ENCODE measurements at places on chromosomes 12 and 14.

DNA sequence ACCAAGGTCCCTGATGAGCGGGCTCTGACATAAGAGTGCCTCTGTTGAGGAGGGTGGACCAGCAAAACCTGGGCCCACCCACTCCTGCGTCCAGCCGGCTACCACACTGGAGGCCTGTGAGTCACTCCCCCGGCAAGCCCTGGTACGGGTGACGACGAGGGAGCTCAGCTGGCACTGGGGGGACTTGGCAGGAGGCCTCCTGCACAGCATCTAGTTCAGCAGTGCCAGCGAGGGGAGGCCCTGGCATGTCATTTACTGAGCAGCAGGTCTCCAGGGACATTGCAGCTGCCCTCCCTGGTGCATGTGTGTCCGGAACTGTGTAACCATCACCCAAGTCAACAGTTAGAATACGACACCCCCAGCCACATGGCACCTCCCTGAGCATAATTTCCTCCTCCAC is 24.4 kb downstream of the CD9 start:
- no peak for DNase-seq

GRCh38 chr14:103698380-103699260 is 16.6 kb downstream of the XRCC3 start:
- DNase-seq: no peak

- DNase-seq: no peak
Measured at GRCh38 chr14:80491131-80491530, 279.8 kb upstream of the DIO2 start.

DNA sequence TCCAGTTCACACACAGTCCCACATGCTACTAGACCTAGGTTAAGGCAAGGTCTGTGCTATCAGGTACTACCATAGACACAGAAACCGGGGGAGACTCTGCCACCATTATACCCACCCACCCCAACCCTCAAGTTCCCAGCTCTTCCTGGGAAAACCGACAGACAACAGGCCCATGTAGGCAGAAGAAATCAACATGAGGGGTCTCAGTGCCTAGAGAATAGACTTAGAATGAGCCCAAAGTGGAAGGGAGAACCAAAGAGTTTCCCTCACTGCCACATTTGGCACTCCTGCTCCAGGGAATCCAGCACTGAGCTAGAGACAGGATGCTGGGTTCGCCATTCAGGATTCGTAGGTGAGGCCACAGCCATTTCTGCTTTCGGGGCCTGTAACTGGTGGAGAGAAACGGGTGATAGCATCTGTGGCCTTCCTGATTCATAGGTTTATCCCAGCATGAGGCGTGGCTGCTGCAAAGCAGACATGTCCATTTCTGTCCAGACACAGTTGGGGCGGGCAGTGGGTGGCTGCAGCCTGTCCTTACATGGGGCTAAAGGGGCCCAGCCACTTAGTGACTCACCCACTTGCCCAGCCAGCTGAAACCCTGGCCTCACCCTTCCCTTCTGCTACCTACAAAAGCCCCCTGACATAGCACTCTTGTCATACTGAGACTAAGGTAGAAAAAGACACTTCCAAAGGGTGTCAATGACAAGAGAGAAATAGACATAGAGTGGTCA is 69.4 kb downstream of the IRF2BPL start:
- DNase-seq: no peak

DNA sequence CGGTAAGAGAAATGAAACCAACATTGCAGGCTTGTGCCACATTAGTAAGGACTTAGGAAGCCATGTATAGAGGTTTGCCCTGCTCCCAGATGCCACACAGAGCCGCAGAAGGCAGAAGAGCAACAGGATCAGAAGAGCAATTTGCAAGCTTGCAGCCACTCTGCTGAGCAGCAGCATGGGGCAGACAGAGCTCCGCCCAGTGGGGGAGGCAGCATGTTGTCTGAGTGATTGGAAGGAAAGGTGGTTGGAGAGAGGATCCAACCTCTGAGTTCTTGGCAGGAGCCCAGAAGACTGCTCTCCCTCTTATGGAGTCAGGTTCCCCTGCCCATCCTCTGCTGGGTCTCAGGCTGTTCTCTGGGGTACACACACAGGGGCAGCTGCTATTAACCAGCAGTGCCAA is 2.3 kb upstream of the KRT6A start:
- DNase-seq: no peak

- DNase-seq: no peak
Measured at GRCh38 chr14:52827426-52827825, 36.0 kb upstream of the GNPNAT1 start.

GRCh38 chr12:6555018-6555691 is 687 bp downstream of the IFFO1 start:
- no peak for DNase-seq

DNA sequence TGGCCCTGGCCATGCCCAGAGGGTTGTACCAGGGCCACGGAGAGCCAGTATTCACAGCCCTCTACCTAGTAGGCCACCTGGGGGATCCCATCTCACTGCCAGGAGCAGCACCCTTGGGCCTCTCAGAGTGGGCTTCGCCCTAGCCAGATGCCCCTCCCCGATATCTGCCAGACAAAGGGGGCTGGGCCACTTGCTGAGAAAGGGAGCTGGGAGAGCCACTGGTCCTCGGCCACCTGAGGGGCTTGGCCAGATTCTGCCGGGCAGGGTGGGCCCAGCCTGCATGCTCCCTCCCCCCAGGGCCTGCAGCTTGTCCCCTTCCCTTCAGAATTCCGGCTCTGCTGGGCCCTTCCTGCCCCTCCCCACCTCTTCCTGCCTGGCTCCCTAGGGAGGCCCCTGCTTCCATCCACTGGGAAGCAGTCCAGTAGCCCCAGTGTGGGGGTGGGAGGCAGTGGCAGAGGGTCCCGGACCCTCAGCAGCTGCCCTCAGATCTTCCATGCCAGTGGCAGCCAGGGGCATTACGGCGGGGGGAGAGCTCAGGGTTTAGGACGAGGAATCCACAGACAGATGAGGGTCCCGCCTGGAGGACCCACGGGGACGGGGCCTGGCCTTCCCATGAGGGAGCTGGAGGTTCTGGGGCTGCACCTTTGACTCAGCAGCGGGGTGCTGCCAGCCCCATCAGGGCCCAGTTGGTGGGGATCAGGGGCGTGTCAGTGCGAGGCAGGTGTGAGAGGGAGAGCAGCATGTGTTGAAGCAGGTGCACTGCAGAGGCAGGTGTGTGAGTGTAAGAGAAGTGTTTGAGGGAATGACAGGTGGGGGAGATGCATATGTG is 2.4 kb downstream of the CRIP2 start:
- no peak for DNase-seq

DNA sequence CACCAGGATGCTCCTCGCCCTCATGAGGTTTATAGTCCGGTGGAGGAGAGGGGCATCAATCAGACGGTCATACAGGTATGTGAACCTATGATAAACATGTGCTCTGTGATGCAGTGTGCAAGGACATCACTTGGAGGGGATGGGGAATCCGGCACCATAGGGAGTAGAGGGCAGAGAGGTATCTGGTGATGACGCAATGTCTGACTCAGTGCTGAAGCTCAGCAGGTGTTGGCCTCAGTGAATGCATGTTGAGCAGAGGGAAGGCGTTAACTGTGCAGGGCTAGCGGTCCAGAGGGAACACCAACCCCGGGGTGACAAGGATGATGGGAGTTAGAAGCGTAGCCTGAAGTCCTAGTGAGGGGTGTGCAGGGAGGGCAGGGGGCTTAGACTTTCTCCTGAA is 200.9 kb downstream of the TMEM132C start:
- DNase-seq: no peak

- DNase-seq: no peak
Measured at GRCh38 chr12:40034156-40034555, 71.7 kb downstream of the SLC2A13 start.

GRCh38 chr12:62484233-62484632 is 17.6 kb downstream of the MON2 start:
- no peak for DNase-seq

DNA sequence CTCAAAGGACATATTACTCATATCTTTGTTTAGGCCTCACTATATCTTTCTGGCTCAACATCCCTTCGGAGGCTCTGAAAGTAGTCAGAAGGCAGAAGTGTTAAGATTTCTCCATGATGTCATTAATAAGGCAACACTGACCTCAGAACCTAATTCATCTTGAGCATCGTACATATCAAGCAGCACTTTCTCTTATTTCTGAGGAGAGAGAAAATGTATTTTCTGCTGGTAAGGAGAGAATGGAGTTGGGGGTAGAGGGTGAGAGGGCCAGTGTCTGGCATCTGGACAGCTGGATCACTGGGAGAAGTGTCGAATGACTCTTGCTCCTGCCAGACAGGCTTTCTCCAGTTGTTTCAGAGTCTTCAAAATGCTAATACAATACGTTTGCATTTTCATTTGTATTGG is 213.2 kb upstream of the PRICKLE1 start:
- DNase-seq: no peak

DNA sequence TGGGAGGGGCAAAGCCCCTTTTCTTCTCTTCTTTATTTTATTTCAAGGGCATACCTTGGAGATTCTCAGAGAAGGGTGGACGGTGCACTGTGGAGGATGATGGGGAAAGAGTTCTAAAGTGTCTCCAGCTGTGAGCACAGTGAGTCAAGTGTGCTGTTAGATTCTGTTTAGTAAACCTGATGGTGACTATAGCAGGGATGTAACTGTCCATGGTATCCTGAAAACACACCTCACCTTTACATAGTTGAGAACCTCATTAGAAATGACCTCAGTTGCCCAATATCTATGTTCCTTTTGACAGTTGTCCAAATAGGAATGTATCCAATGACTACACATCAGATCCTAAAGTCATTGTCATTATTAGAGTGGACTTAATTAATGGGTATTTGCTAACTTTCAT is 38.0 kb downstream of the CNTN1 start:
- DNase-seq: no peak

DNA sequence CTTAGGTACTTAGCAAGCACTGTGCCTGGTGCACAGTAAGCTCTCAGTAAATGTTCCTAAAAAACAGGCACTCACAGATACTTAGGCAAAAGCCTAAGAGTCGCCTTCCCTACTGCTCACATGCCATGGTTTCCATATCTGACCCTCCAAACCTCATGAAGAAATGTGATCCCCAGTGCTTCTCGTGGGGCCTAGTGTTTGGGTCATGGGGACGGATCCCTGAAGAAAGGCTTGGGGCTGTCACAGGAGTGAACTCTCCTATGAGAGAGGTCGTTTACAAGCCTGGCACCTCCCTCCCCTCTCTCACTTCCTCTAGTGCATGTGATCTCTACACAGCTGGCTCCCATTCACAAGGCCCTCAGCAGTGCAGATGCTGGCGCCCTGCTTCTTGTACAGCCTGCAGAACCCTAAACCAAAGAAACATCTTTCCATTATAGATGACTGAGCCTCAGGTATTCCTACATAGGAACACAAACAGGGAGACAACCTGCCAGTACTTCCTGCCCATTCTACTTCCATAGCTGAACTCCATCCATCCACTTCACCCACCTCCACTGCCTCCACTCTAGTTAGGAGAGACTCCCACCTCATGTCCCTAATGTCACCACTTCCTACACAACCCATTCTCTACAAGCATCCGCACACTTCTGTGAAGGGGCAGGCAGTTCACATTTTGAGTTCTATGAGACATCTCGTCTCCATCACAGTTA is 2.9 kb downstream of the SLC15A4 start:
- DNase-seq: no peak

Data from activated CD4-positive, alpha-beta T cell treated with anti-CD3 and anti-CD28 coated beads for 1 hour (primary cell).